Large intestine (tissue), 12 donors: ENCODE measurements at places on chromosomes 7 and 10. TPM values are rescaled to one million over a fixed set of nuclear protein-coding genes. Genes with fewer than 3 reads are reported as not detected.

The FAM221A gene
- polyA plus RNA-seq, result 12.5 TPM

The PAX4 gene
- 2.8 TPM for polyA plus RNA-seq

The TMEM213 gene
- polyA plus RNA-seq, result 0.01 TPM

- no peak for DNase-seq
Measured at GRCh38 chr7:80530136-80530535, 18.3 kb upstream of the GNAT3 start.

- DNase-seq, result no peak
Measured at GRCh38 chr7:88062238-88062637, 128.2 kb downstream of the ADAM22 start.
